ENCODE measurements at places on chromosomes 12 and 14. TPM values are rescaled to one million over a fixed set of nuclear protein-coding genes. Genes with fewer than 3 reads are reported as not detected.

The GPRC5D gene
- not detected for total RNA-seq

DNA sequence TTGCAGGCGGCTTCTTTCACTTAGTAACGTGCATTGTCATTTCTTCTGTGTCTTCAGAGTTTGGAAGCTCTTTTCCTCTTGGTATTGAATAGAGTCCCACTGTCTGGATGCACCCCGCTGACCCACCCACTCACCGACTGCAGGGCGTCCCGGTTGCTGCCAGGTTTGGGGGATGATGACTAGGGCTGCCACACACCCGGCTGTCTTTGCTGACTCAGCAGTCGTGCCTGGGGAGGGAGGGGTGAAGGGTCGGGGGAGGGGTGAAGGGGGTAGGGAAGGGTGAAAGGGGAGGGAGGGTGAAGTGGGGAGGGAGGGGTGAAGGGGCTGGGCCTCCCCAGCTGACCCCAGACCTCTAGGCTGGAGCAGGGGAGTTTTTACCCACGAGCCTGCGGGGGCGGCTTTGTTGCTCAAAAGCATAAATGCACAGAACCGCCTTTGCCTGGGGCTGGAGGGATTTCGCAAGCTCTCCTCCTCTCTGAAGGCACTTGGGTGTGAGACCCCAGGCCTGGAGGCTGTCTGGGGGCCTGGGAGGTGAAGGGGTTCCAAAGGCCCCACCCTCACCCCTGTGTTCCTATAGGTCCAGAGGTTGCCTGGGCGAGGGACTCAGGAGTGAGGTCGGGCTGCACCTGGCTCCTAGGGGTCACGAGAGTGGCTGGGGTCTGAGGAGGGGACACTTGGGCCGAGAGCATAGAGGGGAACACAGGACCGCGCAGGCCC lies 31.3 kb upstream of the ULK1 start:
- no peak for DNase-seq
- no peak overlapping the region for H3K4me3 ChIP-seq
- H3K27me3 ChIP-seq = no peaks in the 10 kb centered on the region
- H3K4me1 ChIP-seq = no peaks in the 10 kb centered on the region
- no peak overlapping the region for H3K27ac ChIP-seq
- H3K36me3 ChIP-seq = no peaks in the 10 kb centered on the region

- DNase-seq = peak; percentile 39
- no peak overlapping the region for H3K4me3 ChIP-seq
- H3K4me1 ChIP-seq = peaks cover 7% of the 10 kb centered on the region
Measured at GRCh38 chr14:71665157-71665556, 267.1 kb upstream of the RGS6 start.

GRCh38 chr12:53722450-53723041 lies 4.7 kb downstream of the CALCOCO1 start:
- no peak overlapping the region for H3K4me3 ChIP-seq
- H3K36me3 ChIP-seq = peaks cover 34% of the 10 kb centered on the region
- peaks cover 10% of the 10 kb centered on the region for H3K4me1 ChIP-seq
- H3K27me3 ChIP-seq = no peaks in the 10 kb centered on the region
- DNase-seq = no peak

GRCh38 chr12:65608319-65608916 lies 215.9 kb upstream of the HMGA2 start:
- no peaks in the 10 kb centered on the region for H3K36me3 ChIP-seq
- no peak overlapping the region for H3K4me3 ChIP-seq
- peaks cover 73% of the 10 kb centered on the region for H3K4me1 ChIP-seq
- peak overlapping the region; percentile 25 for H3K27ac ChIP-seq
- no peak for DNase-seq
- H3K27me3 ChIP-seq = no peaks in the 10 kb centered on the region

- H3K27ac ChIP-seq = no peak overlapping the region
- DNase-seq = no peak
- H3K36me3 ChIP-seq = peaks cover 24% of the 10 kb centered on the region
- H3K27me3 ChIP-seq = no peaks in the 10 kb centered on the region
- no peaks in the 10 kb centered on the region for H3K4me1 ChIP-seq
Measured at GRCh38 chr12:112207397-112207924, 82.1 kb downstream of the TRAFD1 start.

The A2ML1 gene
- not detected for total RNA-seq

- H3K4me3 ChIP-seq = no peak overlapping the region
- H3K36me3 ChIP-seq = no peaks in the 10 kb centered on the region
- H3K27ac ChIP-seq = no peak overlapping the region
Measured at GRCh38 chr14:42229976-42230375, 623.3 kb downstream of the LRFN5 start.

DNA sequence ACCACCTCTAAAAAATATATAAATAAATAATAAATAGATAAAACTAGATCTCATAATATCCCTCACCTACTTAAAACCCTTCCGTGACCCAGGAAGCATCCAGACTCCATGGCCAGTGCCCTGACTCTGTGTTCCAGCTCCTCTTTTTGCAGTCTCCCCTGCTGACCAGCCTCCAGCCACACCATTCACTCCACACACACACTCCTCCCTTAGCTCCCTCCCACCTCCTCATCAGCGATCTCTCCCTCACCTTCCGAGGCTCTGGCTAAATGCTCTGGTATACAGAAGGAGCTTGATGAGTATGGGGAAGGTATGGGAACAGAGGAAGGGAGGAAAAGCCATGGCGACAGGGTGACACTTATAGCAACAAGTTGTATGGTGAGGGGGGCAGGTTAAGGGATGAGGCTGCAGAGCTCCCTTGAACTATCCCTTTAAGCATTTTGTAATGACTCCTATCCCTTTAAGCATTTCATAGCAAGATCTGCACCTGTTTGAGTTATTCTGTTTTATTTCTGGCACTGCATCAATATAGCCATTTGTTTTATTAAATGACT lies 26.1 kb upstream of the EIF4B start:
- H3K4me3 ChIP-seq = no peak overlapping the region
- DNase-seq = no peak
- peaks cover 1% of the 10 kb centered on the region for H3K27me3 ChIP-seq
- H3K27ac ChIP-seq = no peak overlapping the region
- H3K36me3 ChIP-seq = no peaks in the 10 kb centered on the region

- H3K4me1 ChIP-seq = peaks cover 9% of the 10 kb centered on the region
- no peak overlapping the region for H3K27ac ChIP-seq
- H3K27me3 ChIP-seq = peaks cover 29% of the 10 kb centered on the region
- no peak overlapping the region for H3K4me3 ChIP-seq
- no peak for DNase-seq
Measured at GRCh38 chr12:48192861-48193260, 9.4 kb downstream of the CCDC184 start.

DNA sequence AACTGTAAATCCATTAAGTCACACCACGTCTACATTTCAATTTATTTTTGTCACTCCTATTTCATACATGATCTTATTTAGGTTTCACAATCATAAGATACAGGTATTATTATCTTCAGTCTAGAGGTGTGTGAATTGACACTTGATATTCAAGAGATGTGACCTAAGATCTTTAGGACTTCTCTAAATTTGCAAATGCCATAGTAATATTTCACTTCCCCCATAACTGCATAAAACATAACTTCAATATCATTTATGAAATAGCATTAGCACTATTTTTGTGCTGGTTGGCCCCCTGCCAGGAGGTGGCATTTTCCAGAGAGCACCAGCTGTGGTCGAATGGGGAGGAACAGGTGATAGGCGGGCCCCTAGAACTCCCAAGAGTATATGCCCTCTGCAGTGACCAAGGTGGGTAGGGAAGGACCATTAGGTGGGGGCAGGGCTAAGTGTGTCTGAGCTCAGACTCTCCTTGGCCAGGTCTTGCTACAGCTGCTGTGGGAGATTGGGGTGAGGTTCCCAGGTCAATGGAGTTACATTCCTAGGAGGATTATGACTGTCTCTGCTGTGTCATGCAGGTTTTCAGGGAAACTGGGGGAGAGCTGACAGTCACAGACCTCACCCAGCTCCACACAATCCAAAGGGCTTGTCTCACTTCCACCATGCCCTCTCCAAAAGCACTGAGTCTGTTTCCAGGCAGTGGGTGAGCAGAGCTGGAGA lies 49.2 kb upstream of the ERGIC2 start:
- no peak overlapping the region for H3K27ac ChIP-seq
- H3K27me3 ChIP-seq = no peaks in the 10 kb centered on the region
- peaks cover 15% of the 10 kb centered on the region for H3K4me1 ChIP-seq

The IQSEC3 gene
- not detected for total RNA-seq

DNA sequence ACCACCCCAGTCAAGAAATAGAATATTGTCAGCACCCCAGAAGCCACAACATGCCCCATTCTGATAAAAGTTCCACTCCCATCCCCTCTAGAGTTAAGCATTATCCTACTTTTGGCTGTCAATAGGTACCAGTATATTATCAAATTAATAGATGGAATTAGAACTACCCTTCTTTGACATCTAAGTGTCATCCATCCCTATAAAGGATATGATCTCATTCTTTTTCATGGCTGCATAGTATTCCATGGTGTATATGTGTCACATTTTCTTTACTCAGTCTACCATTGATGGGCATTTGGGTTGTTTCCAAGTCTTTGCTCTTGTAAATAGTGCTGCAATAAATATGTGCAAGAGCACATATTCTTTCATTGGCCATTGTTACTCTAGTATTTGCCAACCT lies 246.2 kb downstream of the SEC23A start:
- H3K27me3 ChIP-seq = no peaks in the 10 kb centered on the region
- H3K4me3 ChIP-seq = no peak overlapping the region
- H3K36me3 ChIP-seq = no peaks in the 10 kb centered on the region
- H3K4me1 ChIP-seq = no peaks in the 10 kb centered on the region

The TAS2R31 gene
- 4.3 TPM for total RNA-seq

DNA sequence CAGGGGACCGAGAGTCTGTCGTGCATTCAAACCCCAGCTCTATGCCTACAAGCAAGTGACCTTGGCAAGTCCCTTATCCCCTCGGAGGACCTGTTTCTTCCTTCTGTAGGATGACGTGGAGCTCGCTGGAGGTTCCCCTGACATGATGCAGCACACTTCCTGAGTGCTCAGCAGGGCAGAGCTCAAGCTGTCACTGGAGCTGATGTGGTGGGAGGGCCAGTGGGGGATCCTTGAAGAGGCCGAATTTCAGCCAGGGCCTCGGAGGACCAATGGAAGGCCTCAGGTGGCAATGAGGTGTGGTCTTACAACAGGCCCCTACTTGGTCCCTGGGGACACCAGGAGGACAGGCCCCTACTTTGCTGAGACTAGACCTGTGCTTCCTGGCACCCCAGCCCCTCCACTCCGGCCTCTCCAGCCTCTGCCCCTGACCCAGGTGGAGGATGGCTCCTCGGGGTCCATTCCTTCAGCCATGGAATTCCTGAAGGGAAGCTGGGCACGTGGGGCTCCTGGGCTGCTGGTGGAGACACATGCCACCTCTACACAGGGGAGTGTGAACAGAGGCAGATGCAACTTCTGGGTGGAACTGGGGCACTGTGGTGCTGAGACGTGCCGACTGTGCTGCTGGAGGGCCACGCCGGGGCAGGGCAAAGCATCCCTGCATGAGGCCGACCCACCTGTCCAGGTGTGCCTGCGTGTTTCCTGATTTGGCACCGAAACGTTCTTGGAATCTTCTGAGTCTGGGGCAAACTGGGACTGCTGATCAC lies 18.7 kb upstream of the KIF26A start:
- no peaks in the 10 kb centered on the region for H3K4me1 ChIP-seq
- H3K36me3 ChIP-seq = no peaks in the 10 kb centered on the region
- H3K4me3 ChIP-seq = no peak overlapping the region

- H3K27me3 ChIP-seq = no peaks in the 10 kb centered on the region
- no peak overlapping the region for H3K4me3 ChIP-seq
- no peak overlapping the region for H3K27ac ChIP-seq
- peaks cover 11% of the 10 kb centered on the region for H3K4me1 ChIP-seq
- no peaks in the 10 kb centered on the region for H3K36me3 ChIP-seq
Measured at GRCh38 chr12:45975506-45975905, 14.9 kb downstream of the SCAF11 start.

DNA sequence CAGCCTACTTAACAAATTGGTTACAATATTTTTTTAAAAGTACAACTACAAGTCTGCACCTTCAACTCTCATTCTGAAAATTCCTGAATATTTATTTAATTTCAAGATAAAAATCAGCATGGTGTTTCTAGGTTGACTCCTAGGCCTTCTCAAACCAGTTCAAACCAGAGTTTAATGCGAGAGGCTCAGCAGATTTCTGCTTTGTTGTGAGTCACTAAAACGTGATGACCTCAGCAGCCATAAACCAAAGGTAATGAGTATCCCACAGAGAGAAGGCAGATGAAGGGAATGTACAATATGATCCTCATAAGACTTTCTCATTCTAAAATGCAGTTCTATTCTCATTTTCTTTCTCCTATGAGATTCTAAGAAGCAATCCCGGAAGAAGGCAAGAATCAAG lies 1.5 kb downstream of the PRDM4 start:
- H3K36me3 ChIP-seq = peaks cover 14% of the 10 kb centered on the region
- H3K27ac ChIP-seq = peak overlapping the region; percentile 74
- DNase-seq = peak; percentile 65
- peaks cover 27% of the 10 kb centered on the region for H3K4me1 ChIP-seq
- H3K27me3 ChIP-seq = peaks cover 6% of the 10 kb centered on the region

GRCh38 chr12:91947459-91947858 lies 198.2 kb downstream of the BTG1 start:
- H3K36me3 ChIP-seq = no peaks in the 10 kb centered on the region
- no peak overlapping the region for H3K27ac ChIP-seq
- H3K4me1 ChIP-seq = peaks cover 4% of the 10 kb centered on the region
- DNase-seq = no peak
- H3K27me3 ChIP-seq = no peaks in the 10 kb centered on the region

The C1R gene
- 3.6 TPM for total RNA-seq

GRCh38 chr14:31059152-31059924 lies 33.2 kb upstream of the STRN3 start:
- no peaks in the 10 kb centered on the region for H3K4me1 ChIP-seq
- DNase-seq = no peak
- no peak overlapping the region for H3K4me3 ChIP-seq
- H3K27me3 ChIP-seq = no peaks in the 10 kb centered on the region
- no peaks in the 10 kb centered on the region for H3K36me3 ChIP-seq

- no peak for DNase-seq
- peaks cover 13% of the 10 kb centered on the region for H3K27me3 ChIP-seq
- H3K27ac ChIP-seq = no peak overlapping the region
Measured at GRCh38 chr14:58109744-58110143, 42.3 kb downstream of the ARMH4 start.

The HCFC2 gene
- 15.6 TPM for total RNA-seq

- no peak for DNase-seq
- H3K27me3 ChIP-seq = no peaks in the 10 kb centered on the region
Measured at GRCh38 chr12:39297891-39298290, 145.0 kb downstream of the KIF21A start.

DNA sequence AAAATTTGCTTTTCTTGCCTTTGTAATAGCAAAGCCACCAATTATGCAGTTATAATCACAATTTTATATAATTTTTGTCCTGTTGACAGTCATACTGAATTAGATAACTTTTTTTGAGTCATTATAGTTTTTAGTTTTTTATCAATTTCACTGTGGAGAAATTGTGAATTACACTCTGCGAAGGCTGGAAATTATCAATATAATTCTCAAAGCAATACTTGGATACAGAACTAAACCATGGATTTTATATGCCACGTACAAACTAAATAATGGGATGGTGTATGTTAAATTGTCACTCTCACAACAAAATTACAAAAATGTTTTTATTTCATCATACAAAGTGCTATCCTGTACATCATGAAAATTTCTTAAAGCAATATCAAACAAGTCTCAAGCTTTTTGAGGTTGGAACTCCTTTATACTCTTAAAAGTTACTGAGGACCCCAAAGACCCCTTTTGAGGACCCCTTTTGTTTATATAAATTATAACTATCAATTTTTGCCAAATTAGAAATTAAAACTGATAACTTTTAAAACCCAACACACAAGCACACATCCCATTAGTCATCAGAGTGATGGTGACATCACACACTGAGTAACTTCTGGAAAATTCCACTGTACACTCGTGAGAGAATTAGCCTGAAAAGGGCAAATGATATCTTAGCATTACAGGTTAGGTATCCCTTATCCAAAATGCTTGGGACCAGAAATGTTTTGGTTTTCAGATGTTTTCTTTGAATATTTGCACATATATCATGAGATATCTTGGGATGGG lies 19.8 kb upstream of the AQP2 start:
- no peaks in the 10 kb centered on the region for H3K27me3 ChIP-seq
- H3K4me3 ChIP-seq = no peak overlapping the region
- no peak overlapping the region for H3K27ac ChIP-seq
- peak; percentile 53 for DNase-seq
- no peaks in the 10 kb centered on the region for H3K36me3 ChIP-seq
- no peaks in the 10 kb centered on the region for H3K4me1 ChIP-seq
